ENCODE measurements at places on chromosomes 2 and 18. TPM values are rescaled to one million over a fixed set of nuclear protein-coding genes. Genes with fewer than 3 reads are reported as not detected.

- peaks cover 27% of the 10 kb centered on the region for H3K4me1 ChIP-seq
- no peak overlapping the region for H3K4me3 ChIP-seq
- no peak overlapping the region for H3K27ac ChIP-seq
- H3K36me3 ChIP-seq = peaks cover 11% of the 10 kb centered on the region
- peaks cover 14% of the 10 kb centered on the region for H3K27me3 ChIP-seq
Observed at GRCh38 chr18:74493689-74494088, 2.5 kb upstream of the CNDP2 start.

GRCh38 chr2:15238028-15238427 is 323.1 kb downstream of the NBAS start:
- H3K27me3 ChIP-seq = no peaks in the 10 kb centered on the region
- H3K4me1 ChIP-seq = peaks cover 6% of the 10 kb centered on the region
- no peak for DNase-seq
- H3K4me3 ChIP-seq = no peak overlapping the region
- no peak overlapping the region for H3K27ac ChIP-seq

DNA sequence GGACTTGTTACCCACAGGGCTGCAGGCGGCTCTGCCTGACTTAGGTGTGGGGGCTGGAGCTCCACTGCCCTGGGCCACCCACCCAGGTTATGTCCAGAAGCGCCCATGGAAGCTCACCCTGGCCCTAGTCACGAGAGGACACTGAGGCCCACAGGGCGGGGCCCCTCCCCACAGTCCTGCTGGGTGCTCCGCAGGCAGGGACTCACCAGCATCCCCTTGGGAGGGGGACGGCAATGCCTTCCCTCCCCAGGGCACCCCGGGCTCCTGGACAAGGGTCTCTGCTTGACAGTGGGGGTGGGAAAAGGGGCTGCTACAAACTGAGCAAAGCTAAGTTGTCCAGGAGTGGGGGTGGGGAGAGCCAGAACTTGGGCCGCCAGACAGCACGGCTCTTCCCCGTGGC is 60.5 kb downstream of the AQP12A start:
- no peaks in the 10 kb centered on the region for H3K36me3 ChIP-seq
- H3K27me3 ChIP-seq = no peaks in the 10 kb centered on the region
- DNase-seq = no peak
- H3K27ac ChIP-seq = no peak overlapping the region
- no peak overlapping the region for H3K4me3 ChIP-seq

RNF152 gene
- total RNA-seq = 0.03 TPM

NR4A2 gene
- total RNA-seq = 3.8 TPM

STK25 gene
- total RNA-seq = 108 TPM

All from activated CD4-positive, alpha-beta memory T cell treated with anti-CD3 and anti-CD28 coated beads, Interleukin-2, amount 10 ng/mL, durations not matched to agents 7 days and 5 days (primary cell).